ENCODE measurements at places on chromosomes 7 and 10.

GRCh38 chr10:35913628-35914027, 271.5 kb upstream of the FZD8 start:
- DNase-seq, result no peak

DNA sequence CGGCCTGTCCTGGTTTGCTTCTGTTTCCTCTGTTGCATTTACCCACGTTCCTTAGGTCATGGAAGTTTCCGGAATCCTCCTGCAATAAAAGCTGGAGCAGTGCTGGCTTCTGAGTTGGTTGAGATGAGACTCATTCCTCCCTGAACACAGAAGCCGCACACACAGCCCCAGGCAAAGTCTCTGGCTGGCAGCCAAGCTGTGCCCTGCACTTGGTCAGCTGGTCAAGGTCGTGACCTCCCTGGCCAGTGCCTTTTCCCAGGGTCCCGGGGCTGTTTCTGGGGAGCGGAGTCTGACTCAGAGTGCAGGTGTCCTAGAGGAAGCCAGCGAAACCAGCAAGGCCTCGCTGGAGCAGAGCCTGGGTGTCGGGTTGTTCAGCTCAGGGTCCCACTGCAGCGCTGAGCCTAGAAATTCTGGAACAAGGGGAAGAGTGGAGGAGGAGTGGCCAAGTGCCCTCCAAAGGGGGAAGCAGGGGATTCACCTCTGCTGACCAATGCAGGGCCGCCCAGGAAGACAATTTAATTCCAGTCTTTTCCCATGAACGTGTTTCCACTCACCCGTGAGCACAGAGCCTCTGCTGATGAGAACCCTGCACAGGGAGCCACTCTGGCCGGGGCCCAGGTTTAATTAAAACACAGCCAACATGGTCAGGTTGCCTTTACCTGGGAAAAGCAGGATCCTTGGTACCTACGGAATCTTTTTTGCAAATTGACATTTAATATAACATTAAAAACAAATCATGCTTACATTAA, 245.5 kb upstream of the PPP2R2D start:
- DNase-seq, result no peak

GRCh38 chr10:58727633-58728032, 215.0 kb downstream of the BICC1 start:
- no peak for DNase-seq

GRCh38 chr10:27503498-27504006, 552 bp upstream of the RAB18 start:
- DNase-seq, result no peak

GRCh38 chr7:70571961-70572360, 560.0 kb upstream of the GALNT17 start:
- no peak for DNase-seq

DNA sequence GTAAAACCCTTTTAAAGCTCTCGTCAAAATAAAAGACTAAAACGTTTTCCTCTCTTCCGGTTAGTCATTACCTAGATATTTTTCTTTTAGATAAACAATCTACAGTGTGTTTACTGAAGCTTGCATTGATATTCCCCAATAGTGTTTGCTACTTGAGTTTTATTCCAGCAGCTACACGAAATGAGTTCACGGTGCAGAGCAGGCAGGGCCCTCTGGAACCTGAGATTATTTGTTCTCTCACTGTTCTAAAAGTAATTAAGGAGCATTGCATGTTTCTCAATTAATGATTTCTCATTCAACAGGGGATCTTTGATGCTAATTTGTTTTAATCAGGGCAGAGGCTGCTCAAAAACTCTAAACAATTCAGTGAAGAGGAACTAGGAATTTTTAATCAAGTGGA, 319.7 kb downstream of the GFRA1 start:
- no peak for DNase-seq

GRCh38 chr7:138903859-138904435, 77.2 kb downstream of the KIAA1549 start:
- DNase-seq, result no peak

DNA sequence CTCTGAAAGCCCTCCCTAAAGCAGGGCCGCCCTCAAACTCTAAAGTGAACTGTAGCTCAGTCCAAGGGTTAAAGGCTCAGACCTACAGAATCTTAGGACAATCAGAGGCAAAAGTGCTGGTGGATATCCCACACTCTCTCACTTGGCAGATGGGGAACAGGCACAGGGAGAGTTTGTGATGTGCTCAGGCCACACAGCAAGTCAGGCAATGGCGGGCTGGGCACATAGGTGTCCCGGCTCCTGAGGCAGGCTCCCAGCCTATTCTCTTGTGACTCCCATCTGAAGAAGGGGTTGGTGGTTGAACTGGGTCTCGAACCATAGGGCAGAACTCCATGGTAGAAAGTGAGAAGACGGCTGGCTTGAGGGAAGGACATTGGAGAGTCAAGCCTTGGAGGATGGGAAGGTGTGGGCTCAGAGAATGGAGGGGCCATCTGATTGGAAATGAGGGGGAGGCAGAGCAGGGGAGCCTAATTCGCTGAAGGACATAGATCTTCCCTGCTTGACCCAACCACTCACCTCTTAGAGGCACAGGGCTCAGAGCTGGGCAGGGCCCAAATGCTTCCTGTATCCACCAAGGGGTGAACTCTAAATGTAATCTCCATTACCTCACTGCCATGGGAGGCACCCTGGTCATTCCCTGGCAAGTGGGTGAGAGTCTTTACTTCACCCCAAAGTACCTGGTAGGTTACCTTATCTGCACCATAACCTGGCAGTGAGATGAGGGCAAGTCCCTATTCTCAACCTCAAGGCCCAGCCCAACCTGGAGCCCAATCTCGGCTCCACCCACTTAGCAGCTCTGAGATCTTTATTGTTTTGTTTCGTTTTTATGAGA, 4.9 kb upstream of the ZMIZ1 start:
- no peak for DNase-seq

GRCh38 chr7:91537260-91538152, 273.3 kb downstream of the FZD1 start:
- no peak for DNase-seq

DNA sequence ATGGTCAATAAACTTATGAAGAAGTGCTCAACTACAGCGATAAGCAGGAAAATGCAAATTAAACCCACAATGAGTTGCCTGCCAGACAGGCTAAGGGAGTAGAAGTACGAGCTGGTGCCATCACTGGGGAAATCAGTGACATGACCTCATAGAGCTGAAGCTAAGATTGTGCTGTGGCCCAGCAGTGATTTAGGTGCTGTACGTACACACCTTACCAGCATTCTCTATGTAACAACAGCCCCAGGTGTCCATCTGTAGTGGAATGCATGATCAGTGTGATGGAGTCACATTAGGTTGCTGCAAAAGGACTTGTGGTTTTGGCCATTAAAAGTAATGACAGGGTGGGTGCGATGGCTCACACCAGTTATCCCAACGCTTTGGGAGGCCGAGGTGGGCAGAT, 5.7 kb upstream of the TECPR1 start:
- no peak for DNase-seq

DNA sequence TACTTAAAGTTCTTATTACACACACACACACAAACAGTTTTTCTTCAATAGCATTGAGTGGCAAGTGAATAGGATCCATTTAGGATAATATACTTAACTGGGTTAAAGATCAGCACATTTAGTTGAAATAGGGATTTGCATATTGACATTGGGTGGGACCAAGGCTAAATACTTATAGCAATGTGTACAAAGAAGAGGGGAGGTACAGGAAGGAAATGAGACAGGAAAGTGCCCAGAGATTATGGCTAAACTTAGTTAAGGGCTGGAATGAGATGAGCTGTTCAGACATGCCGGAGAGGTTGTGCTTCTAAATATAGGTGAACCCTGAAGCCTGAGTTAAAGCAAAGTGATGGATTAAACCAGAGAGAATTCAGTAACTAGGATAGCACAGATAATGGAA, 95.1 kb downstream of the LSMEM1 start:
- no peak for DNase-seq

DNA sequence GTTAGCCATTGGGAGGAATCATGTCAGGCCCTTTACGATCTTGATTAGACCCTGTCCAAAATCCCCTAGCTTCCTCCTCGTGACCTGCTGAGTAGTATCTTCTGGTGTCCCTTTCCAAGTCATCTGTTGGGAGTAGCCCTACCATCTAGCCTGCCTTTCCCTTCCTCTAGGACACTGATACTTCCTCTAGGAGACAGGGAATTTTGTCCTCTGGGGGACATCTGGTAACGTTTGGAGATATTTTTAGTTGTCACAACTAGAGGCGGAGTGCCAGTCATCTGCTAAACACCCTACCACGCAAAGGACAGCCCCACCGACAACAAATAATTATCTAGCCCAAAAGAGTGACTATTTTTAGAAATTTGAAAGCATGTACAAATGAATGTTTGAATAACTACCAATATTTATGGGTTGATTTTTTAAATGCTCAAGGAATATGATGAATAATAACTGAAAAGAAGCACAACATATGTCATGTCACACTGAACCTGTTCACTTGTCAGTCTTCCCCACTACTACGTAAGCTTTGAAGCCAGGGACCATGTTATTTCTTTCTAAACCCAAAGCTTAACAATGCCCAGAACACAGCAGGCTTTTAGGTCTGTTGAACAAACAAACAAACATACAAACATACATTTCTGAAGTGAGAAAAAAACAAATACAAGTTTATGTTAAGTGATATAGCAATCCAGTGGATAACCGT, 105.9 kb downstream of the ARHGAP12 start:
- DNase-seq, result no peak

DNA sequence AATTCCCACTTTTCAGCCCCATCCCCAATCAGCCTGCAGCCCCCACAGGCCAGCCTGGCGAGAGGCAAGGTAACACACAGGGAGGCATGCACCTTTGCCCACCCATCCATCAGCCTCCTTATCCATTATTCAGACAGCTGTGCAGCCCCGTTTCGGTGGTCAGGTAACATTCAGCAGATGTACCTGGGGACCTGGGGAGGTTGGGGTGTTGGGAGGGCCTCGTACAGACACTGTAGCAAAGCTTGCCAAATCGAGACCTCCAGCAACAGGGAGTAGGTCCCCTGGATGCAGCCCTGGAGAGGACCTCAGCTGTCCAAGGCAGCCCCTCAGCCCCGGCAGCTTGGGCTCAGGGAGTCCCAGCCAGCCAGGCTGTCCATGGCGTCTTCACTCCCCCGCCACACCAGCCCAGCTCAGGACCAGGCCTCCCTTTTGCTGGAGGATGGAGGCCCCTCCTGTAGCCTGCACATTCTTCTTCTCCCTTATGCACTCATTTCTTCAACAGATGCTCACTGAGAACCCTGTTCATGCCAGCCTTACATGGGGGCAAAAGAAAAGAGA, 8.5 kb upstream of the DRGX start:
- DNase-seq, result no peak

DNA sequence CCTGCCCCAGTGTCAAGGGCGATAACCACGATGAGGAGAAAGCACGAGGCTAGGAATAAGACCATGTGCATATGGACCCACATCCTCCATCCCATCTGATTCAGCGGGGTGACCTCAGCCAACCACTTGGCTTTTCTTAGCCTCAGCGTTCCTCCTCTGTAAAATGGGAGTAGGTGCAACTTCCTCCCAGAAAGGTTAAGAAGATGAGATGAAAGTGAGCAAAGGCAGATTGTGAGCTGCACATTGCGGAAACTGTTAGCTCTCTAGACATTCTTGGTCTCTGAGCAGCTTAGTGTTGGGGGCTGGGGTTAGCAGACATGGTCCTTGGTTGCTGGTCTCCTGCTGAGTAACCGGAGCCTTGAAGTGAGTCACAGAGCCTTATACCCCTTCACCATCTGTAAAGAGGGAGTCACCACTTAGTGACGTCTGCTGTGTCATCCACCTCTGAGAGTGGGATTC, 497.3 kb upstream of the GALNT17 start:
- no peak for DNase-seq

DNA sequence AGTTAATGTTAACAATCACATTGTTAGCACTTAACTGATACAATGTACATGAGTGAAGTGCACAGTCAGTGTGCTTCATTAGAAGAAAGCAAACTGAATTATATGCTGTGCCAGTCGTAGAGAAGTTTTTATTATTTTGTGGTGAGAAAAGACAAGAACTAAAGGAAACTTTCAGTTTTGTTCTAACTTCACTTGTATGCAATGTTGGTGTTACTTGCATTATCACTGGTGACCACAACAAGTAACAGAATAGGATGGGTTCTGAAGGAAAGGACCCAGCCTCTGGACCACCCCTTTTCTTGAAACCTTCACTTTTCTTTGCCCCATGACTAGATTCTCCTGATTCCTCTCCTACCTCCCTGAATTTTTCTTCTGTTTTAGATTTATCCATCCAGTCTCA, 123.3 kb upstream of the GAD2 start:
- no peak for DNase-seq

DNA sequence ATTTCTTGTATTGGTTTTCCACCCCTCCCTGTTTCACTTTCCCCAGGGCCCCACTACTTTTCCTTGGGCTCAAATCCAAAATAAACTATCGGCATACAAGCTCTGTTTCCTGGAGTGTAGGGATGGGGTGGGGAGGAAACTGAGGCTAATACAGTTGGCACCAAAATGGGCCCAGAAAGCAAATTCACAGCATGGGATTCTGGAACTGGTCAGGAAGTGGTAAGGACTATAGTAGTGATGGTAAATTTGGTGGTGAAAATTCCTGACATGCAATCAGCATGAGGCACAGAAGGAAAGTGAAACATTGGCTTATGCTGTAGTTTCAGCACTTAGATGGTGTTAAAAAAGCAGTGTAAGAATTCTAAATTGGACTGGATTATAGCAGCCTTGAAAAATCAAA, 8.7 kb upstream of the SAMD9L start:
- DNase-seq, result no peak

- DNase-seq, result no peak
Measured at GRCh38 chr7:20219062-20219445, 1.9 kb upstream of the MACC1 start.

DNA sequence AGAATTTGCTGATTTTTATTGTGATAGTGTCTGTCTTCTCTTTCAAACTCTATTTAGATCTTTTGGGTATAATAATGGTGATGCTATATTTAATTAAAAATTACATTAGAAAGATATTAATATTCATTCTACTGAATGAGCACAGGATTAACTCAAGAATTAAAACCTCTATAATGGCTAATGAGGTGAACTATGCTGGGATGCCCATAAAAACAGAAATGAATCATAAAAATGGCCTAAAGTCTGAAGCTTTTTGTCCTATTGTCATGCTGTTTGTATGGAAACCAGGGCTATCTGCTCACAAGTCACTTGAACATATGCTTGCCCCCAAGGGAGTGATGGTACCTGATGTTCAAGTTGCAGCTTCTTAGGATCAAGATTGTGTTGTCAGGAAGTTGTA, 76.2 kb upstream of the ICA1 start:
- DNase-seq, result no peak

DNA sequence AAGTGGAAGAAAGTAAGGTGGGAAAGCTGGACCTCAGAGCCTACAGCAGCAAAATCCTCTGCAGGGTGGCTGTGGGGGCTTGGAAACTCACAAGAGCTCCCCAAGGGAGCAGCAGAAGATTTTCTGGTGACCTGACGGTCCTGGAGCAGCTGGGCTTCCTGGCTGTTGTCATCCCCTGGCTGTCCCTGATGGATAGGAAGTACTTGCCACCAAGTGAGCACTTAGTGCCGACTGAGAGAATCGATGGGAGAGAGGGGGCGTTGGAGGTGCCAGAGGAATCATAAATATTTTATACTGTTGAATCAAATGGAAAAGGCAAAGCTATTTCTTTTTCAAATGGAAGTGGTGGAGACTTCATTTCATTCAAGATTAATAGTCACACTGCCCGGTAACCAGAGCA, 167.1 kb upstream of the ITGB1 start:
- no peak for DNase-seq

All from activated T-cell treated with anti-CD3 and anti-CD28 coated beads for 4 hours (primary cell).